Immature natural killer cell (primary cell): ENCODE measurements at places on chromosomes 6 and 20.

- no peak for DNase-seq
- no peaks in the 10 kb centered on the region for H3K4me1 ChIP-seq
- no peak overlapping the region for H3K27ac ChIP-seq
- H3K4me3 ChIP-seq: no peak overlapping the region
Measured at GRCh38 chr6:43658161-43658560, 13.3 kb downstream of the RSPH9 start.

GRCh38 chr6:118571121-118571520 is 23.0 kb downstream of the PLN start:
- H3K27me3 ChIP-seq: peaks cover 1% of the 10 kb centered on the region
- H3K4me3 ChIP-seq: no peak overlapping the region
- H3K36me3 ChIP-seq: peaks cover 24% of the 10 kb centered on the region
- peak overlapping the region; percentile 70 for H3K27ac ChIP-seq

DNA sequence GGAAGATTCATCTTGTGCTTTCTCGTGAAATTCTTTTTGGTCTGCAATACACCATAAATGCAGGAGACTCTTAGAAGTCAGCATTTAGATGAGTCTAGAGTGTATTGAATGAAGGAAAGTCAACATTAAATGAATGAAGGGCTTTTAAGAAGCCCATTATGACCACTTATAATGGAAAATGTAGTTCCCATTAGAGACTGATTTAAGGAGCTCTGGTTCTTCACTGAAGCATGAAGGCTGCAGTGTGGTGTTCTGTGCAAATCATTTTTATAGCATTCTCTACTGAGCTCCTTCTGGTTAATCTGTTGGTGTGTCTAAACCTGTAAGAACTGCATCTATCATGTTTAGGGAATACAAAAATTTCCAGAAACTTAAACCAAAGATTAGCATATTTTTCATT is 19.7 kb downstream of the NCOA7 start:
- DNase-seq: no peak
- H3K27me3 ChIP-seq: peaks cover 3% of the 10 kb centered on the region
- H3K4me3 ChIP-seq: no peak overlapping the region
- H3K36me3 ChIP-seq: no peaks in the 10 kb centered on the region
- H3K27ac ChIP-seq: no peak overlapping the region
- H3K4me1 ChIP-seq: peaks cover 76% of the 10 kb centered on the region

- H3K36me3 ChIP-seq: no peaks in the 10 kb centered on the region
- no peak for DNase-seq
- H3K4me1 ChIP-seq: peaks cover 16% of the 10 kb centered on the region
- H3K27me3 ChIP-seq: peaks cover 4% of the 10 kb centered on the region
- no peak overlapping the region for H3K27ac ChIP-seq
- no peak overlapping the region for H3K4me3 ChIP-seq
Measured at GRCh38 chr6:41186031-41186562, 14.9 kb downstream of the TREML2 start.

GRCh38 chr6:139017227-139017626 is 11.3 kb upstream of the ABRACL start:
- H3K27ac ChIP-seq: no peak overlapping the region
- peaks cover 10% of the 10 kb centered on the region for H3K27me3 ChIP-seq
- peaks cover 3% of the 10 kb centered on the region for H3K36me3 ChIP-seq
- no peak overlapping the region for H3K4me3 ChIP-seq
- no peak for DNase-seq

- no peak for DNase-seq
- no peaks in the 10 kb centered on the region for H3K4me1 ChIP-seq
- H3K27ac ChIP-seq: no peak overlapping the region
- H3K27me3 ChIP-seq: no peaks in the 10 kb centered on the region
- H3K36me3 ChIP-seq: no peaks in the 10 kb centered on the region
Measured at GRCh38 chr6:139515511-139515910, 141.1 kb upstream of the CITED2 start.
